ENCODE measurements at places on chromosomes 7 and 10.

DNA sequence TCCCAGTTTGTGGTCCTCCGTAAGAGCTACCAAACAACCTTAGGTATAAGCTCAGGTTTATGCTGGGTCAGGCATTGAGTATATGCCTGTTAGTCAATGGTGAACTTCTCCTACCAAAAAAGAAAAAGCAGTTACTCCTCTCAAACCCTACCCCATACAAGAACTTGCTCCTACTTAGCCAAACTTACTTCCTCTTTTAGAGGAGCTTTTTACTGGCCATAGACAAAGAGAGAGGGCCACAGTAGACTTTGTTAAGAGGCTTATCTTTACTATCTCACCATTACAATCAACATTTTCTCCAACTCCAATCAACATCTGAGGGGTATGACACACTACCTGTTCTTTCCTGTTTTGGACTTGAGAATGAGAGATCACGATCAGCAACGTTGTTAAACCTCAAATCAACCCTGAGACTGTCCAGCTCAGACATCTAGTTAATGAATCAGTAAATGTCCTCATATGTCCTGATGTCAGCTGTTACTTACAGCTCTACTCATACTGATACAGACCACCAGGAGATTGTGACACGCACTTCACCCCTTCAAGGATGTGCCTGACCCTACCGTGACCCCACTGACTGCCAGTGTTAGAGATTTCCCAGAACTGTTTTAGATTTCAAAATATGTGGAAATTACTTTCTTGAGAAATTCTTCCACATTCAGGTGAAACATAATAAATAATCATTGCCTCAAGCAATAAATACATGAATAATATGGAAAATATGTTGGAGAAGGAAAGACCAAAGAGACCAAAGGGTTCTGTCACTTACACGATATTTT, 18.4 kb upstream of the CCDC71L start:
- peak; percentile 69 for DNase-seq

- no peak for DNase-seq
Measured at GRCh38 chr7:31640381-31640780, 46.6 kb upstream of the PPP1R17 start.

DNA sequence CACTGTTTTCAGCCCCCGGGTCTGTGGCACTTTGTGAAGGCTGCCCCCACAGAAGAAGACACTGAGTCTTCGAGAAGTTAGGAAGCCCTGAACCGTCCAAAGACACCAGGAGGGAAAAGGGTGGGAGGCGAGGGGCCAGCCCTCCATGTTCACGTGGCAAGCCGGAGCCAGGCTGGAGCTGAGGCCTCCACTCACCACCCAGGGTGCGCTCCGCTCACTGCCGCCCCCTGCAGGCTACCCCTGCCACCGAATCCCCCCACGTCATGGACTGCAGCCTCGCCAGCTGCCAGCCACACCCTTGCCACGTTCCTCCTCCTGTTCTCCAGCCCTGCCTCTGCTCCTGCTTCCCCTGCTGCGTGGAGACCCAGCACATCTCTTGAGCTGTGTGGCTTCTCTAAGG, 59.0 kb upstream of the EN2 start:
- DNase-seq = no peak

DNA sequence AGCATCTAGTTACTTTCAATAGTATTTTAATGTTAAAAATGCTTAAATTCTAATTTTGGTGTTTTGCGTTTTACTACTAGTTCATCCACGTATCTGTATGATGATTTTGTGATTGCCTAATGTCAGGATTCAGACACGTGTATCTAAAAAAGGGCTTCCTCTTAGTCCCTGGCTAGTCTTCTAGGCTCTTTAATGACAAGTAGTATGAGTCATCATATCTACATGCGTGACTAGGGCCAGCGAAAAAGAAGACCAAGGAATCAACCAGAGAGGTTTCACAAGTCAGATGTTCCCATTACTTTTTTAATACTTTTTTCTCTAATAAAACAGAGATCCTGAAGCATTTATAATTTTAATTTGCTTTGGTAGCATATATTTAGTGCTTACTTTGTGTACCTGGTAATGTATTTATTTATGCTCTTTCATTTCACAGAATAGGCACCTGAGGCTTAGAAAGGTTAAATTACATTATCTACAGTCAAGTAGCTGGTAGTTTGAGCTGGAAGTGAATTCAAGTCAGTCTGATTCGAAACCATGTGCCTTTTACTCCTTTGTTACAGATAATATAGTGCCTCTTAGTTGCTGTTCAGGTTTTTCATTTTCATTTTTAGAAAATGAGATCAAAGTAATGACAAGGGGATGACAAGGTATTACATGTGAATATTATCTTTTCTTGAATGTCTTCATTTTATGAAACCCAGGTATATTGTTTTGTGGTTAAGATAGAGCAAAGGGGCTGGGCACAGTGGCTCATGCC, 140.3 kb downstream of the FOXP2 start:
- DNase-seq = no peak

DNA sequence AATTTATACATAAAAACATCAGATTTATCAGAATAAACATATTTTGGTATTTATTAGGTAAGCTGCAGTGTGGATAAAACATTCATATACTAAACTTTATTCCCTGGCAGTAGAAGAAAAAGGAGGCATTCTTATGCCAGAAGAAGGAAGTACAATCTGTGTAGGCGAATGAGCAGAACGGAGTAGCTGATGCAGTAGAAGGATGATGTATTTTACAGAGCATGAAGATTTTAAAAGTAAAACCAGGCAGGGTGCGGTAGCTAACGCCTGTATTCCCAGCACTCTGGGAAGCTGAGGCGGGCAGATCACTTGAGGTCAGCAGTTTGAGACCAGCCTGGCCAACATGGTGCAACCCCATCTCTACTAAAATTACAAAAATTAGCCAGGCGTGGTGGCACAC, 294.9 kb upstream of the MKLN1 start:
- no peak for DNase-seq

DNA sequence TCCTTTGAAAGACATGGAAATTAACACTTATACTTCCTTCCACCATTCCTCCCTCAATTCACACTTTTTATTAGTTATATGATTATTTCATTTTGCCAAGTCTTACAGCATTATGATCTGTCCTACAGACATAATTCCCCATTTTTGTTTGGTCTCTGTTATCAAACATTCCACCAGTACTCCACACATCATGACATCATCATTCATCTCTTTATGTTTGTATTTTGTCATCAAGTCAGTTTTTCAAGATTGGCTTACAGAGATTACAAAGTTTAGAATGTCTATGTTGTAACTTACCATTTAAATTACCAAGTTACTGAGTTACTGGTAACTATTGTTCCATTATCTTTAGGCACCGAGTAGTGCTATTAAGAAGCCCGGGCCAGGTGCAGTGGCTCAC, 150.2 kb downstream of the HTR7 start:
- DNase-seq = no peak

- no peak for DNase-seq
Measured at GRCh38 chr7:132828502-132828901, 252.2 kb upstream of the PLXNA4 start.

DNA sequence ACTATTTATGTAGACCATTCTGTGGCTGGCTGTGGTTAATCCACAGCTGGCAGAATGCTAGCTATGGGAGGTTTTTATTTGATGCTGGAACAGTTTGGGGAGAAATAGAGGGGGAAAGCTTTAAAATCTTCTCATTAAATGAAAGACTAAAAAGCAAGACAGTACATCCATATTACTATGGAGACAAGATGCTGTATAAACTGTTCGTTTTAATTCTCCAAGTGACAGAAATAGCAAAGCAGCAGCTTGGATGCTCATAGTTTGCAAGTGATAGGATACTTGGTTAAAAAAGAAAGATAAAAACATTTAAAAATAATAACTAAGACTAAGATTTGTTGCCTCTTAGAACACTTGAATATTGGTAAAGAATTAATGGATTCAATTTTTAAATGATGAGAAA, 304.9 kb upstream of the KAT6B start:
- DNase-seq = no peak

- no peak for DNase-seq
Measured at GRCh38 chr10:51667678-51668335, 31.6 kb downstream of the CSTF2T start.

GRCh38 chr7:66379542-66380160, 174.5 kb downstream of the TPST1 start:
- no peak for DNase-seq

DNA sequence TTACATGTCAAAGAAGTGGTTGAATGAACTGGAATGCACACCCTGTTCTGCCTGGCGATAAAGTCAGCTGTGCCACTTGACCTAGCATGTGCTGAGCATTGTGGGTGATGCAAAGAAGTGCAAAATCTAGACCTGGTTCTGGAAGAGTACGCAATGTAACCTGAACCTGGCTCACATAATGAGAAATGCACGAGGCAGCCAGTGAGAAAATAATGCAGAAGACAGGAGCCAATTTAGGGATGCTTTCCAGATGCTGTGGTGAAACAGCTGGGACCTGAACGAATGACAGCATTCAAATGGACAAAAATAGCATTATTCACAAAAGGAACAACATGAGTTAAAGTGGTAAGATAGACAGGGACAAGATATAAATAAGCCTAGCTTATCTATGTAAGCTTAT, 402.6 kb downstream of the SORCS1 start:
- no peak for DNase-seq

GRCh38 chr10:77873536-77874380, 52.8 kb downstream of the DLG5 start:
- peak; percentile 28 for DNase-seq

DNA sequence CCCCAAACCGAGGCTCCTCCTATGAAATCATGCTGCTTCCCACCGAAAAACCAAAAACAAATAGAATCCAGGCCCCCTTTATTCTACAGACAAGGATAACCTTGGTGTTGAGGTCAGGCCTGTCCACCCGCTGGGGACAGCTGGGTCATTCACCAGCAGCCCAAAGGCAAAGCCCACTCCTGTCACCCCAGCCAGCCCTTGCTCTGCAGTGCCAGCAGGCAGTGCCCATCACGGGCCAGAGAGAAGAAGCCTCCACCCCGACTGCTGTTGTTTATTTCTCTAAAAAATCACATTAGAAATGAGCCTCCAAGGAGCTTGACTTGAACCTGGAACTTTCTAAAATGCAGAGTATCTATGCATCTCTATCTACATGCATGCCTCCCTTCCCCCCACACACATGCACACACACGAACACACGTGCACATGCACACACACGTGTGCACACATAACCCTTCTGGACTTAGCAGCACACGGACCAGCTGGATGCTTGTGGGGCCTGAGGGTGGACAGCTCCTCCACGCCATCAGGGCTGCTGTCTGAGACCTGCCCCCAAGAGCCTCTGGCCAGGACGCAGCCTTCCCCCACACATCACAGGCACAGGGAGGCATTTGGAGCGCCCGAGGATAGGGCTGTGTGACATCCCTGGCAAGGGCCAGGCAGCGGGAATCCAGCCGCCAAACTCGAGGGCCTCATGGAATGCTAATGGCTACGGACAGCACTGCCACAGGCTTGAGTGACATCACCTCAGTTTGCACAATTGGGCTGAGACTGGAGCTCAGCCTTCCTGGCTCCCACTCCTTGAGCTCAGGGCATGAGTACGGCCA, 22.8 kb downstream of the PRKAG2 start:
- DNase-seq = no peak

DNA sequence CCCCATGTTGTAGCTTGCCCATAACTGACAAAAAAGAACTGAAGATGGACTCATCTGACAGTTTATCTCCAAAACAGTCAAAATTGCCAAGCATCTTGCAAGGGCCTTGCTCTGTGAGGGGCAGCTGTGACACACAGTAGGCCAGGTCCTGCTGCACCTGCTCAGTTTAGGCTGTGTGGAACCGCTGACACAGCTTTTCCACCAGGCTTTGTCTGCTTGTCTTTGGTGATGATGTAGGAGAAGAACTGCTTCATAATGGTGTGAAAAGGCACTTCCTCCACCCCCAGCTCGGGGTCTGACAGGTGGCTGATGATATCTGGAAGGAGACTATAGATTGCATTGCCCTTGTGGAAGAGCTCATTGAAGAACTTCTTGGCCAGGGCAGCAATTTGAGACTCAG, 92.6 kb downstream of the NPSR1 start:
- no peak for DNase-seq

GRCh38 chr7:42192066-42192465, 44.9 kb downstream of the GLI3 start:
- DNase-seq = no peak

DNA sequence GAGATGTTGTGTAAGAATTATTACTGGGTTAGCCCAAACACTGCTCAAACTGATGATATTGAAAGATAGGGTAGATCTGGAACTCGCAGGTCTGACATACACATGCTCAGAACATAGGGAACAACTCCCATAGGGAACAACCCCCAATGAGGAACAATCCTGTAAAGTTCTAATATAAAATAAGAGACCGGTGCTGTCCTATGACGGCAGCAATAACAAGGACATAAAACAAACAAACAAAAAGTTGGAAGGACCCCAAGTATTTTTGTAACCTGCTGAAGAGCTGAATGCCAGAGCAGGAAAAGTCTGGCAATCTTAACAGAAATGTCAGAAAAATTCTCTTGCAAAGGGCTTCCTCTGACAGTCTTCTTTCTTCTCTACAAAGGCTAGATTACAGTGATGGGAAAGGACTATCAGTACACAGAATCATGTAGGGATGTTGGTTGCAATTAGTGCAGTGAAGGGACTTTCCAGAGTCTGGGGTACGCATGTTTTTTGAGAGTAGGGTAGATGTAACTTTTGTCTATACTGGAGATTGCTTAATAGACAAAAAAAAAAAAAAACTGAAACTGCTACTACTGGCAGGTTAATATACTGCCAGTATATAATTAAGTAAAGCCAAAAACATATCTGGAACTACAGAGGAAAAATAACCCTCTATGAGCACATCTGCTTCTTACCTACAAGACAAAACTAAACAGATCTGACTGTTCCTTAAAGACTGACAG, 35.5 kb downstream of the IDE start:
- no peak for DNase-seq

- no peak for DNase-seq
Measured at GRCh38 chr7:71132127-71132376, at the start of gene GALNT17. Gene GALNT17, plus strand, starts transcription at chr7:71132144.

DNA sequence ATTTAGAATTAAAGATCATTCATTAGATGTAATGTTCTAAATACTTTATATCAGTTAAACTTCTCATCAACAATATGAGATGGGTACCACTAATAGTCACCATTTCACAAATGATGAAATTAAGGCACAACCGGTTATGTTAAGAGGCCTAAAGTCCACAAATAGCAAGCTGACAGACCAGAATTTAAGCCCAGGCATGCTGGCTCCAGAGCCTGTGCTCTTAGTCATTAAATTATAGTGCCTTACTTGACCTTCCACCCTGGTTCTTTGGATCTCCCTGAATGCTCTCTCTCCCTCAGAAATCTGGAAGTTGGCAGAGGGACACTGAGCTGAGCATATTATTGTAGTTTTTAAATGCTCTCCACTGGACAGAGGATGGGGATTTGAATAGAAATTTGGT, 3.6 kb downstream of the LIPN start:
- DNase-seq = no peak
